Femur (tissue), 1 donor: ENCODE measurements at places on chromosomes 5 and 9.
A peak's percentile ranks its signal among the peaks of the same experiment; 100 is the strongest.

DNA sequence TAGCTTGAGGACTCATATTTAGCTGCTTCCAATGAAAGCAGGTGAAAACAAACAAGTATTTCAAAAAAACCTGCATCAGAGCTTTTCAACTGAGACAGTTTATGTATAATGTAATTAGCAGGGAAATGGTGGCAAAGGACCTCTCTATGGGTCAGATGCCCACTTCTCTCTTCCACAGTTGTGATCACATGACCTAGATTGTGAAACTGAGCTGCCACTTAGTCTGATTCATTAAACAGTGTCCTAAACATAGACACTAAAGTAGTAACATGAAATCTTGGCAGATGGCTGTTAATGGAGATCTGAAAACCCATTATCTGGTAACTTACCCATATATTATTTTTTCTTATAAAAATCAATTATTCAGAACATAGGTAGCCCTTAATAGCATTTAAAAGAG lies 663.6 kb upstream of the RIOK2 start:
- DNase-seq = no peak

- peak; percentile 66 for DNase-seq
Measured at GRCh38 chr5:138489683-138490061, 24.4 kb downstream of the EGR1 start.

DNA sequence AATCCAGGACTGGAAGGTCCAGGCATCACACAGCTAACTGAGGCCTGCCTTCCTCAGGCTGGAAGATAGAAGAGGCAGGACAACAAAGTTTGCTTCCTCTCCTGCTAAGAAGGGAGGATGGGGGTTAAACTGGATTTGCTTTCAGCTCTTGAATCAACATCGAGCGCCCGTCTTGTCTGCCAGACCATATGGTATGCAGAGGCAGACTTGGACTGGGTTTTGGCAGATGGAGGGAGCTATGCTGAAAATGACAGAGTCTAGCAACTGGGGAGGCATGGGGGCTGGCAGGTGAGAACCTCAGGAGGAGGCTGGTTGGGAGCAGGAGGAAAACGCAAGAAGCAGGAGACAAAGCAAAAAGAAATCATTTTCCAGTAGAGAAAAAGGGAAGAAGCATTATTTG lies 289.5 kb upstream of the IL12B start:
- DNase-seq = peak; percentile 28

DNA sequence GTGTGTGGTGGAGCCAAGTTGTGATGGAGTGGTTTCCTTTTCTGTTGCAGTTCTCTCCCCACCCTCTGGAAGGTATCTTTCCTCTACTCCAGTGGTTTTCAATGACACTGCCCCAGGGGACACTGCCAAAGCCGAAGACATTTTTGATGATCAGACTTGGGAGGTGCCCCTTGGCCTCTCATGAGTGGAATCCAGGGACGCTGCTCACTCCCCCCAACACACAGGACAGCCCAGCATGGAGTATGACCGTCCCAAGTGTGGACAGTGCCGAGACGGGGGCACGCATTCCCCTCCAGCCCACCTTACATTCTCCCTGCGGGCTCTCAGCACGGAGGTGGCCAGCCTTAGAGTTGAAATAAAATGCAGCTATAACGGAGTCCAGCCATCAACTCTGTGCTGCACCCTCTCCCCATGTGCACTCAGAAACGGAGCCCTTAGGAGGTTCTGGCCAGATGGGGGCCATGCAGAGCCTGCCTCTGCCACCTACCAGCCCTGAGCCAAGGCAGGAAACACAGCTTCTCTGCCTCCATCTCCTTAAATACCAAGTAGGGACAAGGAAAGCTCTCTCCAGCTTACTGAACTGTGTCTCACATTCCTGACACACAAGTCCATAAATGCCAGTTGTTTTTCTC lies 150.8 kb downstream of the ROR2 start:
- DNase-seq = no peak

- DNase-seq = no peak
Measured at GRCh38 chr5:56791396-56791795, 24.0 kb upstream of the MAP3K1 start.

- no peak for DNase-seq
Measured at GRCh38 chr5:52837068-52837467, 49.4 kb downstream of the ITGA1 start.

DNA sequence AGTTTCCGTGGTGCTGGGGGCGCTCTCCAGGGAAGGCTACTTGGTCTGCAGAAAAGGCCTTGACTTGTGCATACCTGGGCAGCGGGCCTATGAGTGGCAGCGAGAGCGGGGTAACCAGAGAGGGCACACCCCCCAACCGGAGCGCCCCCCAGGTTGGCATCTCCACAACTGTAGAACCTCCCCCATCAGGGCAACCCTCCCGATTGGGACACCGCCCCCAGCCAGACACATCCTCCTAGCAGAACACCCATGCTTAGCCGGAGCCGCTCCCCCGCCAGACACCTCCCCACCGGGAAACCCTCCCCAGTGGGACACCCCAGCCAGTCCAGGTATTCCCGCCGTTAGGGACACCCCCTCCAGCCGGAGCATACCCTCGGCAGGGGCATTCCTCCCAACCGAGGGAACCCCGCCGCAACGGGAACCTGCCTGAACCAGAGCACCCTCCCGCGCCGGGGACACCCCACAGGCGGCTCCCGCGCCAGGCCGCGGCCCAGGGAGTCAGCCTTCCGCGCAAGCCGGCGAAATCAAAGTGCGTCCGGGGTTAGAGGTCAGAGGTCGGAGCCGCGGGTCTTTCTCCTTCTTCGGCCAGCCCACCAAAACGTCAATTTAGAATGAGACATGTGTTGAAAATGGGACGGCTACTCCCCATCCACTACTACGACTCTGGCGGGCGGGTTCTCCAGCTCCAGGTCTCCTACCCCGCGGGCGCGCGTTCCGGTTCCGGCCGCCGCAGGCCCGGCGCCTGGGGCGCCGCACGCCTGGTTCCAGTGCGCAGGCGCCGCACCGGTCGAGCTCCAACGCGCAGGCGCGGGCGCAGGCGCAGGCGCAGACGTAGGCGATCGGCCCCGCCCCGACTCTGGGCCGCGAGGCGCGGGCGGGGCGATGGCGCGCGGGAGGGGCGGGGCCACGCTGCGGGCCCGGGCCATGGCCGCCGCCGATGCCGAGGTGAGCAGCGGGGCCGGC lies at the start of gene EHMT1:
Gene EHMT1 (plus strand): TSS at position 901 of the 963 bp plus-strand sequence. CDS start 24 bp downstream, at position 925.
- DNase-seq = peak; percentile 93

GRCh38 chr5:62115014-62115413 lies 191.0 kb upstream of the KIF2A start:
- no peak for DNase-seq

GRCh38 chr5:88226881-88227450 lies 41.7 kb downstream of the TMEM161B start:
- DNase-seq = no peak

DNA sequence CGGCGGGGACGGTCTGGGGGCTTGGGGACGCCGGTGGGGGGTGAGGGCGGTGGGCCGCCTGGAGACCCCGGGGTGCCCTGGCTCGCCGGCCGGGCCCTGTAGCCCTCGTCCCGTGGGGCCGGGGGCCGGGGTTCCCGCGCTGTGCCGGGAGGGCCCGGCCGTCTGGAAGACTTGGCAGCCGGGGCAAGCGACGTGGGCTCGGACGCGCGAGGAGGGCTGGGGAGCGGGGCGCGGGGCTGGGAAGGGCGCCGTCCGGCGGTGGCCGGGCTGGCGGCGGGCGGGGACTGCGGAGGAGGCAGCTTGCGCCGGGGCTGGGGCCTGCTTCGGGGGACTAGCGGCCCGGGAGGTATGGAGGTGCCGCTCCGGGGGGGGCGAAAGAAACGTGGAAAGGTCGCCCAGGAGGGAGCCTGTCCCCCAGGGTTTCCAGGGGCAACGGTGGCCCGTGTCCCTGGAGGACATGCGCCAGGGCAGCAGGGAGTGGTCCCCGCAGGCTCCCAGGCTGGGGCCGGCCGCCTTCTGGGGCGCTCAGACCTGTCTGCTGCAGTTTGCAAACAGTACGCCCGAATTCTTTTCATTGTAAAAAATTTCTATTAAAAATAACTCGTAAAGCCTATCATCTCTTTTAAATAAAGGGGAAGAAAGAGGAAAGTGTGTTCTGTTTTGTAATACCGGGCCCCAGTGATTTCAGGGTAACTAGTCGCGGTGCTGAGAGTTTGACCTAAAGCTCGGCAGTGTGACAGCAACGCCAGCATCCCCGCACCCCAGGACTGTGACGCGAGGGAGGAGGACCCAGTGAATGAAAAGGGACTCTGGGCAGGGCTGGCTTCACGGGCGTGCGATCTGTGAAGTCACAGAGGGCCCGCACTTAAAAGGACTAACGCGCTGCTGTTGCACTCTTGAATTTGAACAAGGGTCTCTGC lies 752 bp upstream of the ANKH start:
- peak; percentile 78 for DNase-seq

DNA sequence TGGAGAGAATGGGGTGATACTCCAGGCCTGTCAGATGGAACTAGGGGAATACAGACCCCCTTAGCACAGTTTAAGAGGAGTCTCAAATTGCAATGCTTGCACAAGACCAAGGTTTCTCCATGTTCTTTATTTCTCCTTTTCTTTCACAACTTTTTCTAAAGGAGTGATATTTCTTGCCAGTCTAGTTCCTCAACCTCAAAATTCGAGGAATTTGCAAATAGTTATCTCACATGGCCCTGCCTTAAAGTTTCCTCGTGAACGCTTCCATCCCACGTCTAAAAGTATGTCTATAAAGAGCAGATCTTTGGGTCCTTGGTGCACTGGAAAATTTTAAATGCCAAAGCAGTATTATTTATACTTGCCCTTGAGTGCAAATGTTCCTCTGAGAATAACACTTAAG lies 373.8 kb upstream of the KLF4 start:
- DNase-seq = no peak

- DNase-seq = no peak
Measured at GRCh38 chr5:175542232-175542965, 64.0 kb downstream of the SFXN1 start.

GRCh38 chr9:114957558-114957957 lies 27.2 kb upstream of the TNFSF8 start:
- no peak for DNase-seq

- no peak for DNase-seq
Measured at GRCh38 chr9:98750364-98751060, 41.8 kb upstream of the GABBR2 start.

GRCh38 chr9:88187631-88188030 lies 49.4 kb upstream of the SPATA31C2 start:
- no peak for DNase-seq

GRCh38 chr5:55650386-55650785 lies 61.7 kb downstream of the SLC38A9 start:
- no peak for DNase-seq

- no peak for DNase-seq
Measured at GRCh38 chr5:5182508-5183188, 42.5 kb downstream of the ADAMTS16 start.

- DNase-seq = no peak
Measured at GRCh38 chr9:96080364-96080763, 204.9 kb downstream of the ERCC6L2 start.

DNA sequence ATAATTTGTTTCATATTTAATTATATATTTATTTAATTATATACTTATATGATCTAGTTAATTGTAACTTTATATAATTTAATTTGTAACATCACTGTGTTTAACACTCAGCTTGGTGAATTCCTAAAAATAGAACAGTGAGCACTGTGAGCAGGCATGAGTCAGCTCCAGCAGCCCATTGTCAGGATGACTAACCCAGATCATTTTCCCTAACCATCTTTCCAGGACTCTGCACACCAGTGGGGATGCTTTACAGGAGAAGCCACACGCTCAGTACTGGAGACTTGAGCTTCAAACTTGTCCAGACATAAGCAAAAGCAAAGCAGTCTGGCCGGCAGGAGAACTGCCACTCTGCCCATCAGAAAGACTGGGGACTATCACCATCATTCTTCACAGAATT lies 446.2 kb upstream of the TRPC7 start:
- DNase-seq = no peak

- no peak for DNase-seq
Measured at GRCh38 chr9:77769246-77769645, 121.1 kb upstream of the GNA14 start.

- DNase-seq = no peak
Measured at GRCh38 chr5:55306641-55307382, 682 bp downstream of the DHX29 start.

- no peak for DNase-seq
Measured at GRCh38 chr5:31270396-31270795, 76.9 kb downstream of the CDH6 start.
